Smooth muscle cell of the pulmonary artery (primary cell): ENCODE measurements at places on chromosomes 7 and 10. TPM values are rescaled to one million over a fixed set of nuclear protein-coding genes. Genes with fewer than 3 reads are reported as not detected.

Gene CLRN3
- not detected in 2 replicates for total RNA-seq

Gene SRRT
- total RNA-seq: 31.3 and 36.0 TPM in 2 replicates

Gene NYAP1
- 1.4 and 2.3 TPM in 2 replicates for total RNA-seq

Gene DUSP5
- total RNA-seq: 11.0 and 15.8 TPM in 2 replicates

Gene HABP2
- not detected in 2 replicates for total RNA-seq

Gene IRF5
- total RNA-seq: 0.13 TPM in 2 replicates

Gene GHITM
- 172 and 189 TPM in 2 replicates for total RNA-seq

Gene IL6
- 62.2 and 108 TPM in 2 replicates for total RNA-seq

Gene HMX2
- total RNA-seq: not detected in 2 replicates

Gene VPS26A
- 38.2 and 38.8 TPM in 2 replicates for total RNA-seq

Gene LRIT1
- total RNA-seq: not detected in 2 replicates

Gene TMED4
- total RNA-seq: 106 and 121 TPM in 2 replicates

Gene CHRM2
- 3.0 and 8.7 TPM in 2 replicates for total RNA-seq

Gene NAT16
- not detected in 2 replicates for total RNA-seq

Gene RNF133
- 0.46 TPM in 2 replicates for total RNA-seq

Gene SLC39A12
- total RNA-seq: not detected in 2 replicates

Gene GDF2
- not detected in 2 replicates for total RNA-seq

Gene ALOX5
- total RNA-seq: not detected in 2 replicates

Gene AGMO
- 0.10 and 5.5 TPM in 2 replicates for total RNA-seq

Gene ADAP1
- 4.4 and 4.8 TPM in 2 replicates for total RNA-seq

Gene CDHR1
- total RNA-seq: under 0.01 and 0.20 TPM in 2 replicates
